ENCODE measurements at places on chromosomes 3 and 15.

DNA sequence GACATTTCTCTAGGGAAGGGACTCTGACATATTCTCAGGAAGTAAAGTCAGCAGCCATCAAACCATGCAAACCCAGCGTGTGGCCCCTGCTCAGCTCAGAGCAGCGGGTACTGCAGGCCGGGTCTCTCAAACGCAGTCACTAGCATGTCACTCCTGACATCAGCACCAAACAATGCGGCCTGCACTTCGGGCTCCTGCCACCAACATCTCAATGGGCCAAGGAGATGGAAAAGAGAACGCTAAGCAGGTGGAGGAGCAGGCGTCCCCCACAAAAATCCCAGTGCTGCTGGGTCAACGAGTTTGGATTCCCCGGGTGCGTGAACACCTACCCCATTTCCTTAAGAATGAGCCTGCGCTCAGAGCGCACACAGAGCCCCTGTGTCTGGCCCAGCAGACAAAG lies 9.9 kb upstream of the SPTBN5 start:
- no peak for DNase-seq

DNA sequence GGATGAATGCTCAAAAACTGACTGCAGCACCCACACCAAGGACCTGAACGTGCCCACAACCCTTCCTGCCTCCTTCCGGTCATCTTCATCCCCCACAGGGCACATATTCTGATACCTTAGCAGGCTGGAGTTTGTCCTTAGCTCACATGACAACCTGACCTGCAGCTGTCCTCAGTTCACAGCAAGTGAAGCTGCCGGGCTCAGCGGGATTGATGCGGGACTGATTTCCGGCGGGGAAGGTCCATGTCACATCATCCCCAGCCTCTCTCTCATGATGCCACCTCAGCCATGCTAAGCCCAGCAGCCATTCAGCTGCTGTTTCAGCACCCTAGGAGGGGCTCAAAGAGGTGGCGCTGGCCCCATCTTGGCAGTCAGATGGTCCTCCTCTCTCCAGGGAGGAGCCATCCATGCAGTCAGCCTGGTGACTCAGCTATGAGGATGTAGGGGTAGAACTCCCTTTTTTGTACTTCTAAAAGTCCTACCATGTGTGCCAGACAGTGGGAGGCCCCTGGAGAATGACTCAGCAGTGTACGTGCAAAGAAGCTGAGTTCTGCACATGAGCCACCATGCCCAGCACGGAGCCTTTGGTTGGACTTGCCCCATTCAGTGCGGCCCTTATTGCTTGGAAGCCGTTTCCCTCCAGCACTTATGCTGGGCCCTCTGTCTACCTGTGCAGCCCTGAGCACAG lies 9.5 kb downstream of the CA12 start:
- no peak for DNase-seq

- no peak for DNase-seq
Measured at GRCh38 chr15:80374441-80374840, 29.7 kb upstream of the ARNT2 start.

DNA sequence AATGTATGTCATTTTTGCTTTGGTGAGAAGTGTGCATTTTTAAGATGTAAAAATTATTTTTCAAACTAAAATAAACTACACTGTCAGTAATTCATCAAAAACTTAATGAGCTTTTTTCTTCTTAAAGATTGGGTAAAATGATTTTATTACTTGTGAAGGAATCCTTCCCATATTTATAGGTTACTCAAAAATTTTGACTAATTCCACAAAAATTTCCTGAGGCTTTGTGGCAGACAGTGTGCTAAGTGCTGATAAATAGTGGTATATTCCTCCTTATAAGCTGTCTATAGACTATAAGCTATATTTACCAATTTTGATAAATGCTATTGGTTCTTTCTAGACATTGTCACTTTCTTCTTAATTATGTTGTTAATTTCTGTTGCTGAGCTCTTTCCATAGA lies 284.5 kb upstream of the SEMA6D start:
- no peak for DNase-seq

DNA sequence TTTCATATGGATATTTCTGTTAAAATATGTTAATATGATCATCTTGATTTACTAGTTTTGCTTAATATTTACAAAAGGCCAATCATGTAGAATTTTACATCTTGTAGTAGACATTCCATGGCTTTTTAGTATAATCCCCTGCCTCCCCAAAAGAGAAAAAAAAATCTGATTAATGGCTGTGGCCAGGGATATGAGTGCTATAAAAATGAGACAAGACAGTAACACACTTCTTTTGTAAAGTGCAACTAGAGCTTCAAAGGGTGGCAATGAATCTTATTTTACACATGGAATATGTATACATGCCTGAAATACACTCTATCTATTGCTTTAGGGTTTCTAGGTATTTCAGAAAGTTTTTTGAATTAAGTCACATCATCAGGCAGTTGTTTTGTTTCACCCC lies 112.2 kb upstream of the NANOGP8 start:
- no peak for DNase-seq

GRCh38 chr3:151740581-151740980 lies 6.9 kb downstream of the AADACL2 start:
- no peak for DNase-seq

DNA sequence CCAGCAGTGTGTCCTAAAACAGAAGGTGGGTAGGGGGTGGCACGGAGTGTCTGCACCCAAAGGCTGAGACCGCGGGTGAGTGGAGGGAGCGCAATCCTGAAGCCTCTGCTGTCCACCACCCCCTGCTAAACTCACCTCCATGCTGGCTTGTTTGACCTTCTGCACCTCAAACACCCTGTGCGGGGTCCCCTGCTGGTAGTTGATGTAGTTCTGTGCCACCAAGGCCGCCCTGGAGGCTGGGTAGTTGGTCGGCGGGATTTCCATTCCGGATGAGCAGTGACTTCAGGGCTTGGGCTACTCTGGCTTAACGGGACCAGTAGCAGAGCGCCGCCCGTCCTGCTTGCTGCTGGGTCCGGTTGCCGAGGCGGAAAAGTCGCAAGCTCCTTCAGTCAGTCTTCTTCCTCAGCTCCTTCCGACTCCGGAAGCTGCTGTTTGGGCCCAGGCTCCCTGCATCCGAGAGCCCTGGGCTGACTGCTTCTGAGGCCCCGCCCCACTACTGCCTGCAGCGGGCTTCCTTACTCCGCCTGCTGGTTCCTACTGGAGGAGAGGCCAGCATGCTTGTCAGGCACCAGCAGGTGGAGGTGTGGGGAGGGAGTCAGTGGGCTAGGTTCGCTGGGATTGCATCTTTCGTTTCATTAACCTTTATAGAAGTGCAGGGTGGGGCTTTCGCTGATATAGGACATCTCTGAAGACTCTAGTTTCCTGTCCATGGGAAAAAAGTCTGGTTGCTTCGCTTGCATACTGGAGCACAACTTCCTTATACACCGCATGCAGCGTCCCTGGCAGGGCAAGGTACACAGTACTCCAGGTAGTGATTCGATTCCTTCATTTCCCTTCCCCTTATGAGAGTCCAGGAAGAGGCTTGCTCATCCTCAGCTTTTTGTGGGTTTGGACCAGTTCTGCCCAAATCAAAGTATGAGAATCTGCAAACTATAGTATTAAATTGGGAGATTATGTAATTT lies at the start of gene LXN:
TSS of gene LXN (minus strand) at position 434 of the 962 bp plus-strand sequence. CDS start at position 264, 170 bp downstream.
- DNase-seq, result peak; percentile 43

DNA sequence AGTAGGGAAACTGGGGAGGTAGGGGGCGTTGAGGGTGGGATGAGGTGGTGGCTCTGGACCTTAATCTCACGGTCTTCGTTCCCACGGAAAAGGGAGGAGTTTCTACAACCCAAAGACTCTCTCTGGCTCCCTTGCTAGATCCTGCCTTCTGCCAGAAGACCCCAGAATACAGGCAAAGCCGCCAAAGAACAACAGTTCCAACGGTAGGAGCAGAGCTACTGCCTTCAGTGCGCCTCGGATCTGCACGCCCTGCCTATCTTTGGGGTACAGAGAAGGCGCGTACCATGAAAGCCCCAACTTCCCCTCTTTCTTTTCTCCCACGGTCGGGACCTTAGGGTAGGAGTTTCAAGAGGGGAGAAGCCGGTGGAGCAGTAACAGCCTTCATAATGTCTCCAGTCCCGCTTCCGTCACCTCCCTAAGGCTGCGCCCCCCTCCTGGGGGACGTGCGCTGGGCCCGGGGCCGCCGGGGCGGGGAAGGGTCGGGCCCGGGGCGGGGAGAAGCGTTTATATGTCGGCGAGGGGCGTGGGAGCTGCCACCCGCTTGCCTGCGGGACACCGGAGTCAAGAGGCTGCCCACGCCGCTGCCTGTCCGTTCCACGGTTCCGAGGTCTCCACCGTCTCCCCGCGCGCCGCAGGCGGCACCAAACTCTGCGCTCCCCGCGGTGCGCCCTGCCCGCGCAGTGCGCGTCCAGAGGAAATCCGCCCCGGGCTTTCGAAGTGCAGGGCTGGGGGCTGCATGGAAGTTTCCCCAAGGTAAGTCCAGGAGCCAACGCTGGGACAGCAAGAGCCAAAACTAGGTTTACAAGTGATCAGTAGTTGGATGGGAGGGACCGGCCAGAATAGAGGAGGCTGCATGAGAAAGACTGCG lies at the start of gene COL6A6:
TSS of gene COL6A6 (plus strand) at position 533 of the 868 bp plus-strand sequence. CDS start 43,188 bp downstream, outside the sequence.
- no peak for DNase-seq

GRCh38 chr3:157785102-157785826 lies 282.0 kb upstream of the VEPH1 start:
- DNase-seq, result no peak

GRCh38 chr3:52023860-52024764 lies 28.4 kb upstream of the RPL29 start:
- no peak for DNase-seq

DNA sequence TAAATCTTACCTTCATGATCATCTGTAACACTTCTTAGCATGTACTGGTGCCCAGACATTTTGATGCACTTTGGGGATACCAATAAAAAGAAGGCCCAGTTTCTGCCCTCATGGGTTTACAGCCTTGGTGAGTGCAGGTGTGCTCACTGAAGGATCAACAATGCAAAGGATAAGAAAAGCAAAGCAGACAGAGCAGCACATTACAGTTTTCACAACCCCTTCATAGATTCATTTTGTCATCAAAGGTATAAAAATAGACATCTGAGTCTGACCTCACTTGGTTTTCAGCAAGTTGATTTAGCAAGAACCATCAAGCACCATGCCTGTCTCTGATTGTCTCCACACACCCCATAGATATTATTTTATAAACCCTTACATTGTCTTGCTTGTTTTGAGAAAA lies 77.6 kb downstream of the BFSP2 start:
- no peak for DNase-seq

- DNase-seq, result no peak
Measured at GRCh38 chr3:138140940-138141339, 8.8 kb upstream of the A4GNT start.
